ENCODE measurements at places on chromosomes 5 and 9.
A peak's percentile ranks its signal among the peaks of the same experiment; 100 is the strongest.

DNA sequence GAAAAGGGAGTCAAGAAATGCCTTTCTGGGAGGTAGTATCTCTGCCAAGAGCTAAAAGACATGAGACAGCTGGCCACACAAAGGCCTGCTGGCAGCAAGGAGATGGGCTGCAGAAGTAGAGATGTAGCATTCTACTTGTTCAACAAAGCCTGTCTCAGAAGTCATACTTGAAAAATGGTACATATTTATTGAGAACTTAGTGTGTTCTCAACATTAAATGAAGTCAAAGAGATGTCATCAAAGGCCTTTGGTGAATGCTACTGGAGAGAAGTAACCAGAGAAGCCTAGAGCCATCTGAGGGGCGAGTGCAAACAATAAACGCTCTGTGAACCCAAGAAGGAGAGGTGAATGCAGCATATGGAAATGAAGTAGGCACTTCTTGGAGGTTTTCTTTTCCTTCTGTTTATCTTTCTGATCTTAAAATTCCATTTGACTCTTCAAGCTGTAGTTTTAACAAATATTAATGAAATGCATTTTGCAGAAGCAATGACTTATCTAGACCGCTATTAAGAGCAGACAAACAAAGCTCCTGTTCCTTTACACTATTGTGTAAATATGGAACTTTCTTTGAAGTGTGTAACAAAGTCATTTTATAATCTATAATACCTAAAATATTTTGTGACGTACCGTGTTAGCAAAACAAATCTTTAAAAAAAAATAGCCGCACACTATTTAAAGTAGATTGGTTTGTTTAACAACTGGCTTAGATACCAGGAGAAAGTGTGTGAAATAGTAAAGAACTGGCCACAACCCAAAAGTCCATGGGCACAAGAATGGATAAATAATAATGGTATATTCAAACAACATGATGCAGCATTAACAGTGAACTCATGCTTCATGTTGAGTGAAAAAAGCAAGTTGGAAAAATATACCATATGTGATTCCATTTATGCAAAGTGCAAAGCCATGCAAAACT, 70.2 kb downstream of the ZNF608 start:
- DNase-seq = peak; percentile 58

- DNase-seq = no peak
These were observed 138.5 kb downstream of the SLIT3 start for GRCh38 chr5:169162407-169162806.

- no peak for DNase-seq
These were observed 466.2 kb downstream of the SPOCK1 start for GRCh38 chr5:137032929-137033328.

GRCh38 chr9:100486479-100487176, 13.7 kb downstream of the TMEFF1 start:
- DNase-seq = no peak

GRCh38 chr9:7209990-7210389, 452.2 kb downstream of the KDM4C start:
- no peak for DNase-seq

GRCh38 chr5:172905346-172906140, 53.7 kb upstream of the RPL26L1 start:
- DNase-seq = no peak

- no peak for DNase-seq
These were observed 602.6 kb downstream of the TLR4 start for GRCh38 chr9:118306801-118307200.

DNA sequence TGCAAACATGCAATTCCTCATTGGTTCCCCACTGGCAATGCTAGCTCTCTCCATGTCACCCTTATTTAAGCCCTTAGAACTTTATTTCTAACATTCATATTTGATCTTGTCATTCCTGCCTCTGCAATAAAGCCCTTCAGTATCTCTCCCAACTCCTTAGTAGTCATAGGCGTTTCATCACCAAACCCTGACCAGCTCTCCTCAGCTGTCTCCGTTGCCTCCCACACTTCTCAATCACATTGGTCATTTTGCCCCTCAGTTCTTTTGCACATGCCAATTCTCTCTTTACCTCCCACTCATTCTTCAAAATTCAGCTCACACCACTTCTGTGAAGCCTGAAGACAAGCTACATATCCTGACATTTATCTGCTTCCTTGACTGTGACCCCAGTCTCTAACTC, 2.8 kb upstream of the RUSC2 start:
- no peak for DNase-seq

- DNase-seq = no peak
These were observed 7.1 kb upstream of the RPS23 start for GRCh38 chr5:82285206-82285605.

DNA sequence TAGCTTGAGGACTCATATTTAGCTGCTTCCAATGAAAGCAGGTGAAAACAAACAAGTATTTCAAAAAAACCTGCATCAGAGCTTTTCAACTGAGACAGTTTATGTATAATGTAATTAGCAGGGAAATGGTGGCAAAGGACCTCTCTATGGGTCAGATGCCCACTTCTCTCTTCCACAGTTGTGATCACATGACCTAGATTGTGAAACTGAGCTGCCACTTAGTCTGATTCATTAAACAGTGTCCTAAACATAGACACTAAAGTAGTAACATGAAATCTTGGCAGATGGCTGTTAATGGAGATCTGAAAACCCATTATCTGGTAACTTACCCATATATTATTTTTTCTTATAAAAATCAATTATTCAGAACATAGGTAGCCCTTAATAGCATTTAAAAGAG, 663.6 kb upstream of the RIOK2 start:
- DNase-seq = no peak

DNA sequence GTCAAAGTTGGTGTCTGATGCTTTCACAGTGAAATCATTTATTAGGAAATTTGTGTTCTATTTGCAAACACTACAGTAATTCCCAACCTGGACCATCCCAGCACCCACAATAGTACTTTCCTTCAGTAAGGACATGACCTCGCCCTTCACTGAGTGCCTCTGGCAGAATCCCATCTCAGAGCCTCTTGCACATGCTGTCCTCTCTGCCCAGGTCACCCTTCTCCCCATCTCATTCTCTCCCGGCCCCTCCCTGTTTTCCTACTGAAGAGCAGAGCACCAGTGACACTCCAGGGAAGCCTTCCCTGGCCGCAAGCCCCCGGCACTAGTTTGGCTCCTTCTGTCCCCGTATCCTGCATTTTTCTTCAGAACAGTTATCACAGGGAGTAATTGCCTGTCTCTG, 220.4 kb downstream of the MAPKAP1 start:
- no peak for DNase-seq

- no peak for DNase-seq
These were observed 96.0 kb downstream of the GPR21 start for GRCh38 chr9:123129423-123129822.

- DNase-seq = no peak
These were observed 142.5 kb upstream of the SLC24A2 start for GRCh38 chr9:19931098-19931890.

DNA sequence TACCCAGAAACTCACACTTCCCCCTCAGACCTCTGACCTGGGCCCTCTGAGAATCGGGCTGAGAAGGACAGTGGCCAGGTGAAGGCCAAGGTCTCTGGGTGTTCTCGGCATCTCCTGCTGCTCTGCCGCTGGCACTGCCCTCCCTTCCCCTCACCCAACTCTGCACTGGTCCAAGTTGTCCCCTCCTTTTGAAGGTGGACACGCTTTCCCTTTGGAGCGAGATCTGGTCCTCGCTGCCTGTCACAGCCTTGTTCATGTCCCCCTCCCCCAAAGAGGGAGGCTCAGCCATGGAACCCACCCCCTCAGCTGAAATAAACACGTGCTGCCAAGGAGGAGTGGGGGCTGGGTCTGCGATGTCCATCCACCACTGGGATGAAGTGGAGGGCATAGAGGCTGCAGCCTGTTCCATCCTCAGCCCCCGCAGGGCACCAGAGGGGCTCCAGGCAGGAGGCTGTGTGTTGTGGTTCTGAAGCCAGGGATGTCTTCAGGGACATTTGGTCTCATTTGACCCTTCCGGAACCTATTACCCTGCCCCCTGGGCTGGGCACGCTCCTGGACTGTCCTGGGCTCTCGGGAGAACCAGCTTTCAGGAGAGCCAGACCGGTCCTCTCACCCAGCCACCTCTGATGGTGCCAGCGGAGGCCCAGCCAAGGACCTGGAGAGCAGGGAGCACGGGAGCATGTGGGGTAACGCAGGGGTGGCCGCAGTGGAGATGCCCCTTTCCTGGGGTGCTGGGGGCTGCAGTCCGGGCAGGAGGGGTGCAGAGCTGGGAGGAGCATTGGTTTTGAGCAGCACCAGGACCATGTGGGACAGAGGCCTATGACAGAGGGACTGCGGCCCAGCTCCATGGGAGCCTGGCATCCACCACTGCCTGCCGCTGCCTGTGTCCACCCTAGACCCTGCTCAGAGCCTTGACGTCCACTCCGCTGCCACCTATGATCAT, 4.7 kb upstream of the LCN2 start:
- DNase-seq = no peak

DNA sequence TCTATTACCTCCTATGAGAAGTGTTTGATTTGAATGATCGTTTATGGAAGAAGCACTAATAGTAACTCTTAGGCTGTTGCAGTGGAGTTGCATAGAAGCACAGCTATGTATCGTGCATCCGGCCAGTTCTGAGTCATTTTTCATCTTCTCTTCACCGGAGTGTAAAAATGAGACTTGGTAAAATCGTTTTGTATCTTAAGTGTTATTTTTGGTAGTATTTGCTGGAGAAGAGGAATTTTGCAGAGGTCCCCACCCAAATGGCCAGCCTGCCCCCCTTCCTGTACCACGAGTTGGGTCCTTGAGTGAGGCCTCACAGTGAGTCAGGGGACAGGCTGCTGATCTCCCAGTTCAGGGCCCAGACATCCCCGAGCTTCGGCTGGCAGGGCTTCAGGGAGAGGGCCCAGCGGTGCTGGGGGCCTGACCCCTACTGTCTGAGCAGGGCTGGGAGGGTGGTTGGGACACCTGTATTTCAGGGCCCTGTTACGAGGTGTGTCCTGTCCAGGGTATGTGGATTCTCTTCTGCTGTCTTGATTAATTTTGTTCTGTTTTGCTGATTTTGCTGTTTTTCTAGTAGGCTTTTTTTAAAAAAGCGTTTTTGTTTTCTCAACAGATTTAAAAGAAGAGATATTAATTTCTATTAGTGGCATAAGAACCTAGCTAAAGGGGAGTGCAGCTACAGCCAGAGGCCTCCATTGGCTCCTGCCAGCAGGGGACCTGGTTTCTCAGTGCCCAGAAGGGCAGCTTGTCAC, 210.8 kb downstream of the TRIO start:
- DNase-seq = no peak

DNA sequence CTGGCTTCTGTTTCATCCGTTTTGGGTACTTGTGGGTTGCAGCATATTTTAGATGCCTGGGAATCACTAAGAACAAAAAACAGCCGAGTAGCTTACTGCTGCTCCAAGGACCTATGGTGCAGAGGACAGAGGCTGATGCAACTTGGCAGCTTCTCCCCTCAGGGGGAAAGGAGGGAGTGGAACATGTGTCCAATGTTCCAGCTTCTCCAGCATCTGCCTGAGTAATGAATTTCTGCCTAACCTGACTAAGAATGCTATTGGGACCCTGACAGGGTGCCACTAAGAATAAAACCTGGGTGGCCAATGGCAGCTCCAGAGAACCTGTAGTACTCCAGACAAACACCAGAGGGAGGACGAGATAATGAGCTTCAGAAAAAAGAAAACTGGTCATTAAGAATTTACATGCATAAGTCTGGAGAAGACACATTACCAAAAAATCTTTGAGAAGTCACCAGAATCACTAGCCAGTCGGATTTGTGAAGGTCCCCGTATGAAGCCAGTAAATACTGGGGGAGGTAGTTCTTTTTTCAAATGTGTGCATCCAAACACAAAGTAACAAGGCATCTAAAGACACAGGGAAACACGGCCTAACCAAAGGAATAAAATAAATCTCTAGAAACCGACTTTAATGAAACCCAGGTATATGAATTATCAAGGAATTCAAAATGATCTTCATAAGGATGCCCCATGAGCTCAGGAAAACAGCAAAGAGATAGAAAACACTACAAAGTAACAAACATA, 293.5 kb downstream of the HINT1 start:
- peak; percentile 14 for DNase-seq

GRCh38 chr5:139635606-139636206, 12.4 kb upstream of the CXXC5 start:
- DNase-seq = no peak

DNA sequence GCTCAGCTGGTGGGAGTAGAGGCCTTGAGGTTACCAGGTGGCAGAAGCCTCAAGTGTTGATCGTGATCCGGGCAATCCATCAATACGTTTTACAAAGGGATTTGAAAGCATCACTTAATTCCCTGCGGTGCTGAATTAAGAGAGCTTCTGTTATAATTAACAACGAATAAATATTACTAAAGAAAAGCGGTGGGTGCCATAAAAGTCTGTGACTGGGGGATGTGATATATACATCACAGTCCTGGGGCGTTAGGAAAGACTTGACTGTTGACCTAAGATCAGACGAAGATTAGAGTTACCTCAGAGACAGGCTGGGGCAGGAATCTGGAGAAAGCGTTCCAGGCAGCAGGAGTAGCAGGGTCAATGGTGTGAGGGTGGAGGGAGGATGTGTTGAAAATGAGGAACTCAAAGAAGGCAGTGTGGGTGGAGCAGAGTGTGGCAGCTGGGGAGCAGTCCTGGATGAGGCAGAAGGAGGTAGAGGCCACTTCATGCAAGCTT, 6.7 kb upstream of the C5orf63 start:
- no peak for DNase-seq

DNA sequence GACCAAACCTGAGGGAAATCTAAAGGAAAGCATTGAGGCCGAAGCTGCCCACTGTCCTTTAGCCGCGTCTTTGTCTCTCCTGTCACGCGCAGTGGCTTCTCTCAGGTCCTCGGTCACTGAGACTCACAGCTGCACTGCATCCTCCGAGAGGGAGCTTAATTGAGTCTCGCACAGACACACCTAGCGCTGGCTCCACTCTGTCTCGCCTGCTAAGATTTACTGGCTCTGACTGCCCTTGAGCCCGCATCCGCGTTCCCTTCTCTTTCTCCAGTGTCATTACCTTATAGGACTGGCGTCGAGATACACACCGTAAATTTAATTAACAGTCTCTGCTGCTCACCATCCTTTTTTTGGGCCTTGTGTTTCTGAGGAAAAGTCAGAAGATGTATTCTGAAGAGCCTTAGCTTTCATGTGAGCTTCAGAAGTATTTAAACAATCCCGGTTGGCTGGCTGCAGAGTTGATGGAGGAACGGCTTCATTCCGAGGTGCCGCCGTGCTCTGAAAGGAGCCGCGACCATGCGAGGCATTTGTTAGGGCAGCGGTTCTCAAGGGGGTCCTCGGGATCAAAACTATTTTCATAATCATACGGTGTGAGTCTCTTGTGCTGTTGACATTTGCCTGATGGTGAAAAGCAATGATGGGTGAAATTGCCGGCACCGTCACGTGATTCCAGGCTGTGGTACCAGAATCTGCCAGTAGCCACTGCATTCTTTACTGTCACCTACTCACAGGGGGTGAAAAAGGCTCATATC, 58.3 kb downstream of the GPR107 start:
- DNase-seq = no peak

GRCh38 chr9:12595400-12595799, 97.8 kb upstream of the TYRP1 start:
- no peak for DNase-seq

- DNase-seq = no peak
These were observed 6.8 kb upstream of the CXXC5 start for GRCh38 chr5:139641116-139642080.

- DNase-seq = no peak
These were observed 279.7 kb downstream of the GLIS3 start for GRCh38 chr9:4020038-4020754.

GRCh38 chr5:31755676-31756230, 116.8 kb downstream of the PDZD2 start:
- no peak for DNase-seq
